ENCODE measurements at places on chromosomes 6 and 20.

GRCh38 chr6:56798163-56798562 is 155.5 kb upstream of the DST start:
- DNase-seq: no peak

DNA sequence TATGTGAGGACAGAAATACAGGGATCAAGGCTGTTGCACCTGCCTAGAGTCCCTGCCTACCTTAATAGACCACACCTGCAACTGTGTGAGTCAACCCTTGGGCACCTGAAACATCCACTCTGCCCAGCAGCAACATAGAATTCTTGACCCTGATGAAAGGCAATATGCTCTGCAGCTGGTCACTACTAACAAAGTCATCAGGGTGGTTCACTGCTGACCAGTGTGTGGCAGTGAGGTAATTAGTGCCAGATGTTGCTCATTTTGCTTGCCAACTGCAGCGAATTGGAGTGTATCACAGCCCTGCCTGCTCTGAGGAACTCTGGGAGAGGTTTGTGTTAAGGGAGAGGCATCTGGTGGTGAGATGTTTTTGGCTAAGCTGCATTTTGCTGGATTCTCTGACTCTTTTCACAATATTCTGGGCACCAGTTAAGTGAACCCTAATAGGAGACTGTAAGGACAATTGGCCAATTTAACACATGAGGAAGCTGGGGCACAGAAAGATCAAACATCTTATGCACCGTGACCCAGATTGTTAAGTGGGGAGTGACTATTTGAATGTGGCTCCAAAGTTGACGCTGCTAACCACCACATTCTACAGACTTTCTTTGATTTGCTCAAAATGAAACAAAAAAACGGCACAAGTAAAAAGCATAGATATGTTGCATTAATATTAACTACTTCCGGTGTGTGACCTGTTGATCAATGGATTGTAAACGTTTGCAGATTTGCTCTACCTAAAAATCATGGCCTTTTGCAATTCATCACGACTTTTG is 61.9 kb upstream of the OPRM1 start:
- no peak for DNase-seq

DNA sequence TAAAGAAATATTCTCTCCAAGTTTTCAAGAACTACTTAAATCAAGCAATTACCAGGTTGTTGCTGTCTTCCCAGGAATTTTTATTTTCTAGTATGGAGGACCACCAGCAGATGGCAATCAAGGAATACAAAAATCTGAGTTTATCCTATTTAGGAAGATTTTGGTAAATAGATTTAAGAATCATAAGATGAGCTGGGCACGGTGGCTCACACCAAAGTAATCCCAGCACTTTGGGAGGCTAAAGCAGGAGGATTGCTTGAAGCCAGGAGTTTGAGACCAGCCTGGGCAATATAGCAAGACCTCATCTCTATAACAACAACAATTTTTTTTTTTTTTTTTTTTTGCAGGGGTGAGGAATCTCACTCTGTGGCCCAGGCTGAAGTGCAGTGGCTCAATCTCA is 19.3 kb upstream of the SEC63 start:
- no peak for DNase-seq

- no peak for DNase-seq
Observed at GRCh38 chr6:63571361-63572043, 778 bp upstream of the LOC128125822 start.

- DNase-seq: no peak
Observed at GRCh38 chr6:110232450-110232849, 52.2 kb downstream of the CDC40 start.

GRCh38 chr6:56671651-56672461 is 29.2 kb upstream of the DST start:
- DNase-seq: peak; percentile 35

- no peak for DNase-seq
Observed at GRCh38 chr6:143187238-143187923, 126.7 kb downstream of the AIG1 start.

- DNase-seq: no peak
Observed at GRCh38 chr6:34816635-34817301, 24.9 kb downstream of the BLTP3A start.
